ENCODE measurements at places on chromosomes 1 and 21. TPM values are rescaled to one million over a fixed set of nuclear protein-coding genes. Genes with fewer than 3 reads are reported as not detected.

- no peak for DNase-seq
Measured at GRCh38 chr1:158084747-158085146, 91.3 kb downstream of the KIRREL1 start.

DNA sequence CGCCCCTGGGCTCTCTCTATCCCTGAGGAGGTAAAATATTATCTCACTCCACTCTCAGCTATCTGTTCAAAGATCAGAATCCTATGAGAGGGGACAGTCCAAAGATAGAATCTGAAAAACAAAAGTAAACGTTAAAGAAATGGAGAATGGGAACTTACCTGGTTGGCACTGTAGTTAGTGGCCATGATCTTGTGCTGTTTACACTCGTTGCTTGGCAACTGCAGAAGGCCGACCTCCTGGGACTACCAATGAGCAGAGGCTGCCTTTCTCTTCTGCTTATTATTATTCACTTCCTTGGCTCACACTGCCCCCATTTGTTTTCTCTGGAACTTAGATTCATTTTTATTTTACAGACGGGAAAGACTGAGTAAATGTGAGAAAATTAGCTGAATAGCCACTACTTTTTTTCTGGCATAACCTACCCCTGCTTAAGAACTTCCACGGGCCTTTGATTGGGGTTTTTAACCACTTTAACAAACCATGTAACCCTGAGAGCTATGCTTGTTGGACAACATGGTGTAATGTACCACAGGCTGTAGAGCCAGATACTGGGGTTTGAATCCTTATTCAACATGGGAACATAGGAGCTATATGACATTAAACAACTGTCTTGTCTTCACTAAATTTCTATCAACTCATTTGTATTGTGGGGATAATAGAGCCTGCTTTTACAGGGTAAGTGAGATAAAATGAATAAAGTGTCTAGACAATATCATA is at the start of gene CFAP126:
Gene CFAP126, minus strand, starts transcription at position 193 of the 717 bp plus-strand sequence. Its CDS starts 8 bp downstream, at position 185.
- peak; percentile 52 for DNase-seq

Gene TMEM222
- total RNA-seq = 19.9 TPM

DNA sequence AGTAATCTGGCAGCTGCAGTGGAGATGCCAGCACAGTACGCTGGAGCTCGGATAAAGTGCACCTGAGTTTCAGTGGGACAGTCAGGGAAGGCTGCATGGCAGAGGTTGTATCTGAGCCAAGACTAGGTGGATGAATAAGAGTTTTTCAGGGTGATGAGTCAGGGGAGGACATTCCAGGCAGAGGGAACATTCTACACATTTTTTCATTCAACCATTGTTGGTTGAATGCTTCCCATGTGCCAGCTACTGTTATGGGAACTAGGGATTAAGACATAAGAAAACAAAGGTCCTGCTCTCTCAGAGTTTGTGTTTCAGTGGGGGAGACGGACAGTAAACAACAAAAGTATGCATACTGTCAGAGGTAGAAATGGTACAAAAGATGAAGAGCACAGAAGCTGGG is 5.2 kb downstream of the LEPR start:
- no peak for DNase-seq

Gene CFH
- 27.8 TPM for total RNA-seq

GRCh38 chr1:1666526-1666925 is 7.7 kb upstream of the CDK11B start:
- DNase-seq = peak; percentile 26

DNA sequence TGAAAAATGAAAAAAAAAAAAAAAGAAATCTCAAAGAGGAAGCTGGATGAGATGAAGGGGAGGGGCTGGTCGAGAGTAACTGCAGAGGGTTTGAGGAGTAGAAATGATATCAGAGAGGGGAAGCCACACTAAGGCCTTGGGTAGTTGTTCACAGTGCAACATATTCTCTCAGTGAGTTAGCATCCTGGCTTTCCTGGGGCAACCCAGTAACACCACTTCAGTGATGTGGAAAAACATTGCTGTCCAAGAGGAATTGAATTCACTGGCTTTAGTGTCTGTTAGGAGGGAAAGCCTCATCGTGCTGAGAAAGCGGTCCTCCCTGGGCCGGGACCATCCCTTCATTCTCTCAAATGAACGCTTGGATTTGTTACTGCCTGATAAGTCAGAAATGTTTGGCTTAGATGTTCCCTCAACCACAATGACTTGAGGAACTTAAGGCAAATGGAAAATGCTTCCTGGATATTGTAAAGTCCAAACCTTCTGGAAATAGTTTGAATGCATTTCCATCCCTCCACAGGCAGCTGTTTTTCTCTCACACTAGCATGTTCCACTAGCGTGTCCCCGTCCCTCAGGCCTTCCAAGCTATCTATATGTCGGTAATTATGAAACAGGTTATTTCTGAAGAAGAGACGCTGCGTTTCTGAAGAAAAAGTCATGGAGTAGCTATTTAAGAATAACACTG is 12.2 kb downstream of the TGFB2 start:
- DNase-seq = no peak

GRCh38 chr1:151502035-151502700 is 9.0 kb upstream of the CGN start:
- no peak for DNase-seq

DNA sequence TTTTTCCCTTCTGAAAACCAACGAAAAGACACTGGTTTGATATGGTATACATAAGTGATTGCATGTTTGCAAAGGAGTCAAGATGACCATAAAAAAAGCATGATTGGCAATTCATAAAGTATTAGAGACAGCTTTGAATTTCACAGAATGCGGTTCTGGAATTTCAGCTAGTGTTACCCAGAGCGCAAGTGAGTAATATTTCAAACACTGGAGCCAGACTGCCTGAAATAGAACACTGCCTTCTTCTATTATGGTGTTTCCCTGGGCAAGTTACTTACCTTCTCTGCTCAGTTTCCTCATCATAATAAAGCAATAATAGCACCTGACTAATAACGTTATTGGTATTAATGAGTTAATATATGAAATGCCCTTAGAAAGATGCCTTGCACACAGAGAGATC is 54.7 kb downstream of the NEGR1 start:
- no peak for DNase-seq

GRCh38 chr1:99363531-99363930 is 99.2 kb downstream of the PLPPR4 start:
- DNase-seq = no peak

GRCh38 chr1:45557422-45557944 is 6.9 kb downstream of the AKR1A1 start:
- DNase-seq = no peak

DNA sequence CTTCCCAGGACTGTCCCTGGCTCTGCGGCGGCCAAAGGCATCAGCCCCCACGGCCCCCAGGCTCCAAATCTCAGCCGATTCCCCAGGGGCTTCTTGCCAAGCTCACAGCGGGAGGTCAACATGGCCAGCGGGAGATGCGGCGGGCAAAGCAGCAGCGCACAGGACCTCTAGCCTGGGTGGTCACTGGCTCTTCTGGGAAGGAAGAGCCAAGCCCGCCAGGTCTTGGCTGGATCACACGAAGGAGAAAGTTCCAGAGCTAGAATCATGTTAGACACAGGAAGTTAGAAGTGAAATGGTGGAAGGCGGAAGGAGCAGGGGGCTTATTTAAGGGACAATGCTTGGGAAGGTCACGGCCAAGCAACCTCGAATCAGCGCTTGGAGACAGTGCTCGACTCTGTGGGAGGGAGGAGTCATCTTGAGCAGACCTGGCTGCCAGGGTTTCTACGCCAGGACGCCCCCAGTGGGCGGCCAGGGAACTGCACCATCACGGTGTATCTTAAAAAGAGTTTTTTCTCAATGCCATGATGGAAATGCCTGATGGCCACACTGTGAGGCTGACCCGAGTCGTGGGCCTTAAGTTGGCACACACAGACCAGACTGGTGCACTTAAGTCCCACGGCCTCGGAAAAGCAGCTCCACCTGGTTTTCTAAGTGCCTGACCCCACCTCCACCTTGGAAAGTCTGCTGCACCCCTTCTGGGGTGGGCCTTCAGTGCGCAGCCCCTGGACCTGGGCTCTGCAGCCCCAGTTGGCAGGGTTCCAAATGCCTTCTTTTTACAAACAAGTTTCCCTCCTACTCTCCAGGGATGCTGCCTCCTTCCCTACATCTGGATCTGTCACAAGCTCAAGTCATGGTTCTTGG is 29.3 kb downstream of the SLC66A1 start:
- peak; percentile 80 for DNase-seq
